GOT3 (cell line): ENCODE measurements at places on chromosomes 12 and 14.

GRCh38 chr12:68306564-68306963, 25.6 kb downstream of the MDM1 start:
- no peak for DNase-seq

DNA sequence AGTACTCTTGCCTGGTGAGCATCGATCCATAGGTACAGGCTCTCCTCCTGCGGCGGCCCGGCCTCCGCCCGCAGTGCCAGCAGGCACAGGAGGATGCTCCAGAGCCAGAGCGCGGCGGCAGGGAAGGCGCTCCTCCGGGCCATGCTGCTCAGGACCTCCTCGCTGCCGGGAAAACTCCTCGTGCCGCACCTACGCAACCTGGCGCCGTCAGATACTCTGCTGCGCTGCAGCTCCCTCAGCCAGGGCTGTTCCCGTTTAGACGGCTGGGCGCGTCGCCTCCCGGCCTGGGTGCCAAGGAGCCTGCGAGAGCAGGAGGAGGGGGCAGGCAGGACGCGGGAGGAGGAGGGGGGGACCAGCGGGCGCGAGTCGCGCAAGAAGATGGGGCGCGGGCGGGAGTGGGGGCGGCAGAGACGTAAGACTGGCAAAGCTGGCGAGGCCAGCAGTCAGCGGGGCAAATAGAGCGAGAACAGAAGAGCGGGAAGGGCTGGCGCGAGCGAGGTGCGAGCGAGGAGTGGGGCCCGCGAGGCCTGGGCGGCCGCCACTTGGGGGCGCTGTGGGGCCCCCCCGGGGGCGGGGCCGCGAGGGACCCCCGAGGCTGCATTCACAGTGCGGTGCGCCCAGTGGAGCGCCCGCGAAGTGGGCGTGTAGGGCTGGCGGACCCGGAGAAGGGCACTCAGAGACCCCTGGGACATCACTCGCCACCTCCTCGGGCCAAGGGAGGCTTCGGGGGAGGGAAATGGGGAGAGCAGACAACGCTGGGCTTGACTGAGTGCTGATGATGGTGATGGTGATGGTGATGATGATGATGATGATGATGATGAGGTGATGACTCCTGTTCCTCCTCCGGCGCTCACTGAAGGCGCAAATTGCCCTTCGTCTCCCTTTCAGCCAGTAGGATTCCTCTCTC, at the start of gene WIF1:
WIF1 (minus strand) TSS at position 257 of the 907 bp plus-strand sequence; CDS start at position 143, 114 bp downstream.
- DNase-seq, result no peak

GRCh38 chr12:52037248-52037861, 13.9 kb upstream of the NR4A1 start:
- DNase-seq, result no peak

DNA sequence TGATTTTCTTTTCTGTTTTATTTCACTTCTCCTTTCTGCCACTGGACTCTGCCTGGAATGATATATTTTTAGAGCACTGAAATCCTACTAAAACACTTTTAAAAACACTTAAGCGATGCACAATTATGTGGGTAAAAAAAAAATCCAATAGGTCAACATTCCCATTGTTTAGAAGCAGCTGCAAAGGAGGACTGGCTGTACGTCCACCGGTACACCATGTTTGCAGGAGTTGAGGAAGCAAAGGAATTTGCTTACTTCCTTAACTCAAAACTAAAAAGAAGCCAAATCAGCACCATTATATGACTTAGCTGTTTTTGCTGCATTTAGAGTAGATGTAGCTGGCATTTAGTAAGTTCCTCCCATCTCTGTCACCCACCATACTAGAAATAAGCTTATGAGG, 186.8 kb upstream of the TMTC1 start:
- no peak for DNase-seq

- no peak for DNase-seq
These were observed 14.2 kb downstream of the HMGA2 start for GRCh38 chr12:65838330-65838976.

GRCh38 chr12:53999559-54000115, 324 bp upstream of the HOXC9 start:
- DNase-seq, result no peak

- DNase-seq, result no peak
These were observed 37.9 kb upstream of the DLK1 start for GRCh38 chr14:100688598-100689461.

GRCh38 chr14:69610020-69610873, 1.1 kb upstream of the SUSD6 start:
- no peak for DNase-seq

DNA sequence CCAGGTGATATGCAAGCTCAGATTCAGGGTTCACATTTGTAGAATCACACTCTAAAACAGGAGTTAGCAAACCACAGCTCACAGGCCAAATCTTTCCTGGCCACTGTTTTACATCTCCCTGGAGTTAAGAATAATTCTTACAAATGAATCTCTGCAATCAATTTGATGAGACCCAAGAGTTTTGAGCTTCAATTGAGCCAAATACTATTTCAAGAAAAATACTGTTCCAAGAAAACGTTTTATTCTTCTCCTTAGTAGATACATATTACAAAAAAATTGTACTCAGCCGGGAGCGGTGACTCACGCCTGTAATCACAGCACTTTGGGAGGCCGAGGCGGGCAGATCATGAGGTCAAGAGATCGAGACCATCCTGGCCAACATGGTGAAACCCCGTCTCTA, 2.5 kb downstream of the PTGDR start:
- no peak for DNase-seq

DNA sequence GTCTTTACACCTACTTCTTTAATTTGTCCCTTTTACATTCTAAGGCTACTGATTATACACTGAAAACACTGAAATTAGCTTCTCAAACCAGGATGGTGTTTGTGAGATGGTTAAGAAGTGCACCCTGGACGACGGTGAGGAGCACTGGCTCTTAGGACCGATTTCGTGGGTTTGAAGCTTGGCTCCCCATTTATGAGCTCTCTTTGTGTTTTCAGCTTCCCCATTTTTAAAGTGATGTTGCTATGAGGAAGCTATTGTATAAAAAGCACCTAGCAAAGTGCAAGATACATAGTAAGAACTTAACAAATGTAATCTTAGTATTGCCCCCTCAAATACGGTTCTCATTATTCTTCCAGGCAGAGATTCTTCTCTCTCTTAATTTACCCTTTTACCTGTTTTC, 4.7 kb downstream of the NFYB start:
- no peak for DNase-seq

GRCh38 chr12:50514526-50515276, 9.9 kb downstream of the DIP2B start:
- no peak for DNase-seq

- DNase-seq, result no peak
These were observed 17.0 kb downstream of the ZDHHC22 start for GRCh38 chr14:77124345-77125280.

DNA sequence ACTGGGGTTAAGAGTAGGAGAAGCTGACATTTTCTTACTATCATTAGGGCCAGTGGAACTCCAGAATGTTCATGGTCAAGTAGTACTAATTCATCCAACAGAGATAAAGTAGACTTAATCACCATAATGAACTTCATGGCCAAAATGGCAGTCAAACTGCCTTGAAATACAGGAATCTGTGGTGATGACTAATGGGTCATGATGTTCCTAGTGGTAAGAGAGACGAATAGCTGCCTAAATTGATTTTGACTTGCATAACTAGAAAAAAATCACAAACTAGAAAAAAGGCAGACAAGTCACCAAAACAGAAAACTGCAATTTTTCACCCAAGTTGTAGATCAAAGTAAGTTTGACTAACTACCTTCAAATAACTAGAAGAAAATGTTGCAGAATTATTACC, 138.5 kb downstream of the MGAT4C start:
- DNase-seq, result no peak

DNA sequence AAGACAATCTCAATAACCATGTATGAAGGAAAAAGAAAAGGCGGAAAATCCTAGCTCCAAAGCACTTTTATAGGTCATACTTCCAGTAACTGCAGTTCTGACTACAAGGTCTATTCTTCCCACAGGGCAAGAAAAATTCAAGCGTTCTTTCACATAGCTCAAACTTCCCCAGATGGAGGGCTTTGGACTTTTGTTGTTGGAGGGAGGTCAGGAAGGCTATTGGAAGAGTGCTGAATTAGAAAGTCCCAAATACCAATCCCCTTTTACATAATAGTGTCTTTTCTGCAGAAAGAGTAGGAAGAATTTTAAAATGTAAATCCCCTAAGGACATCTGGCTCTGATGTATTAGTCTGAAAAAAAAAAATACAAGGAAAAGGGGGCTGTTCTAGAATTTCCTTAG, 309.4 kb downstream of the MDGA2 start:
- no peak for DNase-seq

DNA sequence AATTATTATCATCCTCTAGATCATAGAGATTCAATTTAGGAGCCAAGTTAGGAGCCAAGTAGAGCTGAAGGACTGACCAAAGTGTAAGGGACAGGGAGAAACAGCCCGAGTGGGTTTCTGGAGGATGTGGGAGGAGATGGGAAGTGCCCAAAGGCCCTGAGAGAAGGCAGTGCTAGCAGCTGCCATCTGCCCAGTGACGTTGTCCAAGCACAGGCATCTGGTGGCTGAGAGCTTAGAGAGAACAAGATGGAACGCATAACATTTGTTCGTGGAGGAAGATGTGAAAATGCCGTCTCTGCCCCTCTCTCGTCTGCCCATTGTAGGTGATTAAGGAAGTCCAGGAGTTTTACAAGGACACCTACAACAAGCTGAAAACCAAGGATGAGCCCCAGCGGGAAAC, 34.7 kb downstream of the CD9 start:
- no peak for DNase-seq
